Stimulated activated CD4-positive, alpha-beta T cell treated with anti-CD3 and anti-CD28 coated beads, Interleukin-1b, Interleukin-23, amount 100 ng/mL, for 48 hours (primary cell): ENCODE measurements at places on chromosomes 3 and 15.
A peak's percentile ranks its signal among the peaks of the same experiment; 100 is the strongest.

- no peak for DNase-seq
Measured at GRCh38 chr3:48415251-48415953, 14.5 kb downstream of the PLXNB1 start.

DNA sequence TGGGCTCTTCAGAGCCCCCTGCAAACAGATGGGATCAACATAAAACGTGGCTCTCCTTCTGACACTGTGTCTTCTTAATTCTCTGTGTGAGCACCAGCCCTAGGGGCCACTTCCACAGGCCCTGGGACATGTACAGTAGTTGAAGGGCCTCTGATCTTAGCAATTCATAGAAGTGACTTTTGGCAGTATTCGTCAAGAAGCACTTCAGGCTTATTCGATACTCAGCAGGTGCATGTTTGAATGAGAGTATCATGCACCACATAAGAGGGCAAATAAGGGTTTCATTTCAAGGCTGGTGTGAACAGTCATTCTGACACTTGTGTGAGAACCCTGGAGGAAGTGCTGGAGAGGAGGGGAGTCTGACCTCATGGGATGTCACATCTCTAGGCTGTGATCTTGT, 113.9 kb downstream of the GABRG3 start:
- no peak for DNase-seq

DNA sequence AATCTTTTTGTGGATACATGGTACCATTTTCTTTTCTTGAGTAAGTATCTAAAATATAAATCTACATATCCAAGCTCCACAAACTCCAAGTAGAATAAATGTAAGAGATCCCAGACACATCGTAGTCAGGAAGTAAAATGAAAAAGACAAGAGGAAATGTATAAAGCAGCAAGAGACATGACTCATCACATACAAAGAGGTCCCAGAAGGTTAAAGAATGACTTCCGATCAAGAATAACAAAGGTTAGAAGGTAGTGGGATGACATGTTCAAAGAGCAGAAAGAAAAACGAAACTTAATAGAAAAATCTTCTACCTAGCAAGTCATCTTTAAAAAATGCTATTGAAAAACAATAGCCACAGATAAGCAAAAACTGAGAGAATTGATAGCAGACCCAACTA, 705.8 kb downstream of the NR2F2 start:
- DNase-seq, result no peak

DNA sequence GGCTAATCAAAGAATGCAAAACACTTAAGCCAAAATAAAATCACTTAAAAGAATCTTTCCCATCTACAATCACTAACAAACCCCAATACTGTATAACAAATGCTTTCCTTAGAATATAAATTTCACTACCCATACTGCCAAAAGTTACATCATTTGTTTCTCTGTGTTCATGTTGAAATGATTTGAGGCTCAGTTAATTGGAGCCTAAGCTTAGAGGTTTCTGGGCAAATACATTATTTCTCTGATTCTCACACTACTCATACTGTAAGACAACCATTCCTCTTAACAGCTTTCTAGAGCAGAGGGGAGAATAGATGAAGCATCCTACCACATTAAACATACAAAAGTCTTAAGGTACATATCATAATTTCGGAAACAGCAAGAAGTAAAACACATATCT, 2.1 kb downstream of the RIOX2 start:
- DNase-seq, result no peak

DNA sequence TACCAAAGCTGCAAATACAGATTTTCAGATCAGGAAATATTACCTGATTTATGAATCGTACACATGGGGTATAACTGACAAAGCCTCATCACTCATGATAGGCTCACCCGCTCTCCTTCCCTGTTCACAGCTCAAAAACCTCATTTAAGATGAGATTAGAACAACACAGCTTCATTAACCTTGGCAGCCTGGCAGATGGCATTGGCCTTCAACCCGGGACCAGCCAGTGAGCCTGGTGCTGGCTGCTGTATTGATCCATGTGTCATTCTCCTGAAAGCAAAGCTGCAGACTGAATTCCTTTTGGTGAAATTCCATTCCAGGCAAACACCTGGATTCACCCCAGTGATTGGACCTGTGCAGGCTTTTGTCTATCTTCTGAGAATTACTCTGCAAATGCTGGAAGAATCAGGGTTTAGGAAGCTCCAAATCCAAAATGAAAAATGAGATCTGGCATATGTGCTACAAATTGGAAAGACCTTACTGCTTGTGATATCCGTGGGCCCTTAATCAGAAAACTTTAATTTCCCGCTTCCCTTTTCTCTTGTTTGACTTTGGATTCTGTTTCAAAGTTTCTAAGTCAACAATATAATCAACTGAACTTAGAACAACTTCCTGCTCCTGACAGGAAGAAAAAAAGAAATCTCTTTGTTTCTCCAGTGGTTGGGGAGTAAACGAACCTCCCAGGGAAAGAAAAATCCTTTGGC, 189.1 kb upstream of the KBTBD8 start:
- DNase-seq, result no peak

GRCh38 chr3:158668506-158668905, 3.9 kb downstream of the LXN start:
- DNase-seq, result no peak

DNA sequence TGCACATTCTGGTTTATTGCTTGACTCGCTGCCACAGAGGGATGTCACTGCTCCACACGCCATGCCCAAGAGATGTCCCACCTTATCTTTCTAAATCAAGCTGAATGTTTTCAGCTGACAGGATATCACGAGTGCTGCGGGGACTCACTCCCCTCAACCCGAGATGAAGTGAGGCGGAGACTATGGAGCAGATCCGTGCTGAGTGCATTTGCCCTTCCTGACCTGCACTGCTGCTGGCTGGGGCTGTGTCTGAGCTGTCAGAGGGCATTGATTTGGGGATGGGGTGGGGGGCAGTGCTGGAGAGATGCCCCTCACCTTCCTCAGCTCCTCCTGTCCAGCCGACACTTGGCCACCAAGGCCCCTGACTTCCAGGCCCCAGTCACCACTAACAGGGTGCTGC, 40.5 kb upstream of the CSPG4 start:
- DNase-seq, result no peak

GRCh38 chr3:115611630-115612029, 11.7 kb upstream of the GAP43 start:
- no peak for DNase-seq

DNA sequence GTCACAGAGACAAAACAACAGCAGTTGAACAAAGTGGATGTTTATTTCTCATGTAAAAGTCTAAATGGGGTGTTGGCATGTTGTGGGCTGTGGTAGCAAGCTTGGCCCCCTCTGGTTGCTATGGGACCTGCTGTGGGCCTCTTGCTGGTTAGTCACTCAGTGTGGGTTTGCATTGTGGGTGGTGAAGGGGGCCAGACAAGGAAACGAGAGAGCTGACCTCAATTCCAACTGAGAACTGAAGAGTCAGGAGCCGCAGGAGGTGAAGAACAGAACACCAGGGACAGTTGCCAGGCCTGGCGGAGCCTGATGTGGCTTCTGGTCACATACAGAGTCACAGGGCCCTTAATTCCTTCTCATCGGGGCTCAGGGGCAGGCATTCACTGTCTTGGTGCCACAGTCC, 1.9 kb upstream of the ADPGK start:
- peak; percentile 70 for DNase-seq

DNA sequence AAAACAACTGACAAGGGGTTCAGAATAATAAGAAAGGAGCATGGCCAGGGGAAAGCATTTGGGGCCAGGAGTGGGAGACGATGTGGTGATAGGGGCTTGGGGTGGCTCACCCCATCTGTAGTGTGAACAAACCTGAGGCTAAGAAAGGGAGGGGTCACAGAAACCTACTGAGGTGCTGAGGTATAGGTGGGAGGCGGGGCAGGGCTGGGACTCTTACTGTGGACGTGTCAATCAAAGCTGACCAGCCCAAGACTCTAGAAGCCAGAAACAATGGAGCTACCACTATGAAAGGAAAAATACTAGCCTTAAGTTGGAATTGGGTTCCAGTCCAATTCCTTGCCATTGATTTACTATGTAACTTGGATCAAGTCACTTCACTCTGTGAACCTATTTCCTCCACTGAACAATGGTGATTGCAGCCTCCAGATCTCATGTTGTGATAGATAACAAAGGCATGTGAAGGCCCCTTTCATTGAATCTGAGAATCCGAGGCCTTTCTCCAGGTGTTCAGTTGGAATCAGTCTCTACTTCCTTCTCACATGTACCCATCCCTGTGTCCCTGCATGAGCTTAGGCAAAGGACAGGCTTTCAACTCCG, 260.9 kb upstream of the HES1 start:
- DNase-seq, result no peak

- DNase-seq, result no peak
Measured at GRCh38 chr15:101381671-101382212, 86.7 kb upstream of the SNRPA1 start.

DNA sequence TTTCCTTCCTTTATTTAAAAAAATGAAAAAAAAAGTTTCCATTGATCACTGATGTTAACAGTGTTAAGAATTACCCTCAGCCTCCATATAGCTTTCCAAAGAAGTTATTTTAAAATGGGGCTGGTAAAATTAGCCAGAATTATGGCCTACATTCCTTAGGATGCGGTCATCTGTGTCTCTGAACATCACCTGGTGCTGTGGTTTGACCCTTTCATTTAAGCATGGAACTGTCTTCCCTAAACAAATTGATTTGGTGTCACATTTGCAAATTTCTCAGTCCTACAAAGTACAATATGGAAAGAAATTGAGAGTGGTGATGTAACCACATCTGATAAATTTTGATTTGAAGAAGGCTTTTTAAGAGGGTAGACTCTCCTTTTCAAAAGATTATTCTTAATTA, 40.3 kb upstream of the ZPLD1 start:
- no peak for DNase-seq

DNA sequence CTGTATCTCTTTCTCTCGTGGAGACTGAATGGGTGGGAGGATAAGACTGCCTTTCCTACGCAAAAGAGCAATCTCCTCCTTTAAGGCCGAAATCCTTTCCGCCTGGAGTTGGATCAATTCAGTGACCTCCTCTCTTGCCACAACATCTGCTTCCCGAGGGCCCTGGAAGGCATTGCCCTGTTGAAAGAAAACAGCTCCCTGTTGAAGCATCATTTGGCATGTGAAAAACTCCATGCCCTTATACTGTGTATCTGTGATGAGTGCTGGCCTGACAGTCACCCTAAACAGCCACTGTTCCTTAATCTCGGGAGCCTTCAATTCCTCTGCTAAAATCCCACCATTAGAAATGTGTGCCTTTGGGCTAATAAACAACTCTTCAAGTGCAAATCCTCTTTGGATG, 80.2 kb downstream of the BOC start:
- no peak for DNase-seq

DNA sequence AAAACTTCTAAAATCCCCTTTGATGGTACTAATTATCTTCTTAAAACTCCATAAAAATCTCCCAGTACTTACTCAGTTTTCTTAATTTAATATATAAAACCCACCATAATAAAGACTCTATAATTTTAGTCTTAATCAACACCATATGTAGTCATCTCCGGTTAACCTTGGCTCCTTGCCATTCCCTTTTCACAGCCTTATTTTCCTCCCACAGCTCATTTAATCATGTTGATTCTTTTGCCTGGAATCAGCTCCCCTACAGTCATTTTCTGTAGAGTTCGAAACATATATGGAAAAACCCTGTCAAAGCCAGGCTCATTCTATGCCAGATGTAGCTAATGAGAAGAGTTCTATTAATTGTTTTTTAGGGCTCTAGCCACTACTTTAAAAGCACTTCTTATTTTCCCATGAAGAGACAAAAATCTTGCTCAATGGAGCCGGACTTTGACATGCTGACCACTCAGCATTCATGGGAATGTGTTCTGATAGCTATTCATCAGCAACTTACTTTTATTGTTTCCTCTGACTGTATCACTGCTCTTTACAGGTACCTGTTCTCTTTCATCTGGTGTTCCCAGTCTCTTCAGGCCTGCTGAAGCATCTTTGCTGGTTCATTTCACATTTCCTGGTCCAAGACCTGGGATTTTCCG, 573.4 kb downstream of the NAALADL2 start:
- no peak for DNase-seq

GRCh38 chr15:66815318-66815717, 113.3 kb downstream of the SMAD6 start:
- DNase-seq, result no peak

GRCh38 chr3:177282119-177282655, 84.9 kb upstream of the TBL1XR1 start:
- DNase-seq, result no peak

GRCh38 chr15:73065114-73065513, 12.9 kb downstream of the NEO1 start:
- DNase-seq, result no peak

- no peak for DNase-seq
Measured at GRCh38 chr15:29225534-29226234, 43.9 kb downstream of the NSMCE3 start.

GRCh38 chr3:46907271-46907670, 29.8 kb downstream of the PTH1R start:
- DNase-seq, result no peak

- DNase-seq, result no peak
Measured at GRCh38 chr15:62845241-62846126, 197.1 kb upstream of the TPM1 start.

DNA sequence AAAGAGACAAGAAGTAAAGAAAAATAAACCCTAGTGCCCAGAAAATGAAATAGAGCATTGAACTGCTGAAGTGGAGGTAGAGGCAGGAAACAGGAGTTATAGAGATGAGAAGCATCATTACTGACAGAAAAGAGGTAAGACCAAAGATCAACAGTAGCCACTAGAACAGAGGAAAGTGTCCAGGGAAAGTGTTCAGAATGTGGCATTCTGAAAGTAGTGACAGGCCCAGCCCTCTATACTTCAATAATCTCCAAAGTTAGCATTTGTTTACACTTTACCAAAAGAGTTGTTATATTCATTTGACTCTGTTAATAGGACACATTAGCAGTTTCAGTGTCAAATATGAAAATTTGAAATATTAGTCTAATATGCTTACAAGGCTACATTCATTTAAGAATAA, 727.1 kb upstream of the NECTIN3 start:
- DNase-seq, result no peak

- no peak for DNase-seq
Measured at GRCh38 chr3:171086914-171087313, 60.4 kb upstream of the SLC2A2 start.

GRCh38 chr3:122508135-122508914, 6.4 kb downstream of the KPNA1 start:
- no peak for DNase-seq

- DNase-seq, result no peak
Measured at GRCh38 chr3:128923576-128923975, 44.2 kb downstream of the ACAD9 start.

GRCh38 chr3:14834121-14834520, 15.4 kb downstream of the FGD5 start:
- DNase-seq, result no peak

DNA sequence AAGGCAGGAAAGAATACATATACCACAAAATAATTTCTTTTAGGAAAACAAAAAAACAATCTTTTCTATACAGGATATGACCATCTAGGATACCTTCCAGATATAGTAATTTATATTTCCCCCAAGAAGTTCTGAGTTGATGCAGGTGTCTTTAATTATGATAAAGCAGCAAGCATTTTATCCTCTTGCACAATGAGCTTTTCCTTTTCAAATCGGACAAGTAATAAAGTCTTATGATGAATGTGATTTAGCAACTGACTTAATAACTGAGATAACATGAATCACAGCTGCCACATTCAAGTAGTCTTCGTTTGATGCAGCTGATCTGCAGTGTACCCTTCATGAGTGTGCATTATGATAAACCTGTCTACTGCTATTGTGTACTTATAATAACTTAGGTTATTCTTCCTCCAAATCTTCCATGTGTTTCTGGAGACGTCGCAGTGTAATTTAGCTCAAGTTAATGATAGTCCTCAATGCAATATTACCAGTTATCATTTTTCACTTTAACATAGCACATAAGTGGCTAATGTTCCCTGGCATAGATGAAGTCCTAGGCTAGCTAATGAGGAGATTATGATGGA, 260.3 kb upstream of the MRPL3 start:
- DNase-seq, result no peak

- no peak for DNase-seq
Measured at GRCh38 chr3:130823996-130824395, 69.9 kb upstream of the ATP2C1 start.
